ENCODE measurements at places on chromosomes 1 and 21.

- no peak for DNase-seq
Observed at GRCh38 chr1:230591678-230592077, 50.6 kb upstream of the COG2 start.

- DNase-seq = no peak
Observed at GRCh38 chr1:186474208-186474607, 13.3 kb upstream of the PDC start.

DNA sequence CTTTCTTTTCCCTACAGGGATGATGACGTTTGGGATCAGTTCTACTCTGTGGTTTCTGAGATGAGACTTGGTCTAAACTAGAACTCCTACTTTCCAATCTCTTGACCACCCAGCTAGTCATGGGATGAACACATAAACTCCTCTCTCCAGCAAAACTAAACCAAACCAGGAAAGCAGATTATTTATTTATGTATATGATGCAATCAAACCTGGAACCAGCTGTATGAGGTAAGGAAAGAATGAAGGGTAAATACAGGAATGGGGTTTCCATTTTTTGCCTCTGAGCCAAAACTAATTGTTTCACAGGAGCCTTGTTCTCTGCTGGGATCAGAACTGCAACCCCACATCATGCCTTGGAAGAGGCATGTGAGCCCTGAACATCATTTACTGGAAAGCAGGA is 3.3 kb upstream of the AGT start:
- DNase-seq = no peak

DNA sequence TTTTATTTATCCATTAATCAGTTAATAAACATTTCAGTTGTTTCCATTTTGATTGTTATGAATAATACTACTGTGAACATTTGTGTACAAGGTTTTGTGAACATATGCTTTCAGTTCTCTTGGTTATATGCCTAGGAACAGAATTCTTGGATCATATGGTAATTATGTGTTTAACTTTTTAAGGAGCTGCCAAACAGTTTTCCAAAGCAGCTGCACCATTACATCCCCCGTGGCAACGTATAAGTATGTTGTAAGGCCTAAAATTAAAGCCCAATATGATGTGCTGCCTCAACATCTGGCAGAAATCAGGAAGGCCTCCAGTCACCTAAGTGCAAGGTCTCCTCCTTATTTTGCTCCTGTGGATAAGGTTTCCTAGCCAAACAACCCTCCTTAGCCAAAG is 235.6 kb upstream of the CACYBP start:
- no peak for DNase-seq

DNA sequence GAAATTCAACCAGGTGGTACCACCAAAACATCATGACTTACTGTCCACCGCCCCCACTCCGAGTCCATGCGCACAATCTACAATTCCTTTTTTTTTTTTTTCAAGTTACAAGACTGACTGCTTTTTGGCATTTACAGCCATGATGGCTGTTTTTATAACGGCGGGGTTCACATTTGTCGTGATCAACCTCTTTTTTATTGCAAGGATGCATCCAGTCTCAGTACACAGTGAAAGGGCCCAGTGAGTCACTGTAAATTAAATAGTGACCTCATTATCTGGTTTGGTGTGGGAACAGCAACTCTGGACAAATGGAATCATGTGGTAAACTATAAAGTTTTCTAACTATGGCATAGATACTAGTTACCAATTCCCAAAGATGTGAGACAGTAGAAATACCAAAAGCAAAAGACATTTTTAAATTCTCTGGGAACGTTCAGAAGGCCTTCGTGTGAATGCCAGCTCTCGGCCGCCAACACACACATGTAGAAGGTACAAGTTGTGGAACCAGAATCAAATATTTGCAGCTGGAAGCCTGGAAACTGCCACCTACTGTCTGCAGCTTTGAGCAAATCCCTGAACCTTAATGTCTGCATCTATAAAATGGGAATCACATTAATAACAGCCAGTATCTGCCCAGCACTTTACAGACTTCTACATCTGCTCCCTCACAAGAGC is 4.9 kb downstream of the GLIS1 start:
- no peak for DNase-seq

DNA sequence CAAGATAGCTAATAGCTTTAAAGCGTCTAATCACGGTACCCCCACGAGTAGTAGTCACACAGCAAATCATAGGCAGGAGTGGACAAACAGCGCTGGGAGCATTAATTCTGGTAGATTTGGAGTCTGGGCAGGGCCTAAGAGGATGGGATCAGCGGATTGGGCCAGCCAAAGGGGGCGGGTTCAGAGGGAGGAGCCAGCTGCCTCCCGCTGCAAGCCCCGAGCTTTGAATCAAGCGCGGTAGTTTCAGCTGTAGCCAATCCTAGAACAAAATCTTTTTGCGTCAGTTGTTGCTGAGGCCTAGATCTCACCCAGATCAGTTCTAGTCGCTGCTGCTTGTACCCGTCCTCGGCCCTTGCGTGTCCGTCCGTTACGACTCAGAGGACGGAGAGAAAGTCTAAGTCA is 576 bp upstream of the NASP start:
- peak; percentile 96 for DNase-seq

- no peak for DNase-seq
Observed at GRCh38 chr1:29429656-29430055, 193.3 kb downstream of the PTPRU start.

- DNase-seq = peak; percentile 14
Observed at GRCh38 chr1:178126741-178127185, 32.9 kb downstream of the RASAL2 start.

- no peak for DNase-seq
Observed at GRCh38 chr1:55418208-55419000, 203.2 kb upstream of the USP24 start.

DNA sequence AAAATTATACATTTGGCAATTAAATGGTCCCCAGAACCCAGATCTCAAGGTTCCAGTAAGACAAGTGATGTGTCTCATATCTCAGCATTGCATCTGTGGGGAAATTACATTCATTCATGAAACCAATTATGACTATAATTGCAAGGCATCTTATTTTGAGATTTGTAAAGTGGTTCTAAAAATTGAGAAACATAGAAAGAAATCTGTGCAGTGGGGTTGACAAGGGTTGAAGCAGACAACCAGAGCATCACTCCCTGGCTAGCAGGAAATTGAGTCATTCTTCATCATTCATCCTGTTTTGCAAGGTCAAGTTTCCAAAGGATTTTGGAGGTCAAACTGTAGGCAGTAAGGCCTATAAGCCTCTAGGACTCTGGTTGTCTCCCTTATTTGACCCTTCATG is 25.1 kb upstream of the MROH9 start:
- DNase-seq = no peak

DNA sequence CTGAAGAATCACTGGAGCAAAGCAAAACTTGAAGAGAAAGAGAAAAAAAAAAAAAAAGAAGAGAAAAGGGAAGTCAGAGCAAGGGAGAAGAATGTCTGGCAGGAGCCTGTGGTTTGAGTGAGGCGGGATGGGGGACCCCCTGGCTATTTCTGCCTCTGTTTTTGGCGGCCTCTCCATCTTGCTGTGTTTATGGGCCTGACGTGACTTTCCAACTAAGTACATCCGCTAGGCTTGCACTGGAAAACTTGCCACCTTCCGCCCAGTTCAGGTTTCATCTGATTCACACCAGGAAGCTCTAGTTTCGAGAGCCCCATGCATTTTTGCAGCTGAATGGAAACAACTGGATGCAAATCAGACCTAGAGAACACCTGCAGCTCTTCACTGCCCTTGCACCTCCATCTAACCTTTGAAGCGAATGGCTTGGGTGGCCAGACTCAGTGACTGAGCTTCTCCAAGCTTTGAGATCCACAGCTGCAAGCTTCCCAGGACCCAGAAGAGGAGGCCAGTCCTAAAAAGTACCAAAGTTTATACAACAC is 28.0 kb downstream of the TBX15 start:
- DNase-seq = peak; percentile 17

- DNase-seq = no peak
Observed at GRCh38 chr1:216679108-216679507, 44.1 kb downstream of the ESRRG start.

- no peak for DNase-seq
Observed at GRCh38 chr1:103477101-103477500, 48.4 kb upstream of the RNPC3 start.

DNA sequence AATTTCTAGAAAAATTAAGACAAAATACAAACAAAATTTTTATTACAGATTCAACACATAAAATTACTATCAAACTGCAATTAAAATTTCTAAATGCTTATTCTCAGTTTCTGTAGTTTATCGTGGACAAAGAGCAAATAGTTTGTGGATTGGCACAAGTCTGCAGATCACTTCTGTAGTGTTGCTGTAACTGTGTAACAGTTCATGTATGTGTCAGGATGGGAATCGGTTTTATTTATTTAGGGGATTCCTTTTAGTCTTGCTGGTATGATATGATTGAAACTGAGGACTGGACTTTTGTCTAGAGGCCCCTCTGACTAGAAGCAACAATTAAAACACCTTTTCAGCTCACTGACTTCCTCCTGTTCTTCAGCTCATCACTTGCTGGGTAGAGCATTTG is 60.8 kb downstream of the LRIG2 start:
- DNase-seq = no peak

GRCh38 chr1:26483980-26484379 is 11.7 kb downstream of the HMGN2 start:
- DNase-seq = no peak

GRCh38 chr1:180382326-180383115 is 119.9 kb downstream of the ACBD6 start:
- DNase-seq = no peak

DNA sequence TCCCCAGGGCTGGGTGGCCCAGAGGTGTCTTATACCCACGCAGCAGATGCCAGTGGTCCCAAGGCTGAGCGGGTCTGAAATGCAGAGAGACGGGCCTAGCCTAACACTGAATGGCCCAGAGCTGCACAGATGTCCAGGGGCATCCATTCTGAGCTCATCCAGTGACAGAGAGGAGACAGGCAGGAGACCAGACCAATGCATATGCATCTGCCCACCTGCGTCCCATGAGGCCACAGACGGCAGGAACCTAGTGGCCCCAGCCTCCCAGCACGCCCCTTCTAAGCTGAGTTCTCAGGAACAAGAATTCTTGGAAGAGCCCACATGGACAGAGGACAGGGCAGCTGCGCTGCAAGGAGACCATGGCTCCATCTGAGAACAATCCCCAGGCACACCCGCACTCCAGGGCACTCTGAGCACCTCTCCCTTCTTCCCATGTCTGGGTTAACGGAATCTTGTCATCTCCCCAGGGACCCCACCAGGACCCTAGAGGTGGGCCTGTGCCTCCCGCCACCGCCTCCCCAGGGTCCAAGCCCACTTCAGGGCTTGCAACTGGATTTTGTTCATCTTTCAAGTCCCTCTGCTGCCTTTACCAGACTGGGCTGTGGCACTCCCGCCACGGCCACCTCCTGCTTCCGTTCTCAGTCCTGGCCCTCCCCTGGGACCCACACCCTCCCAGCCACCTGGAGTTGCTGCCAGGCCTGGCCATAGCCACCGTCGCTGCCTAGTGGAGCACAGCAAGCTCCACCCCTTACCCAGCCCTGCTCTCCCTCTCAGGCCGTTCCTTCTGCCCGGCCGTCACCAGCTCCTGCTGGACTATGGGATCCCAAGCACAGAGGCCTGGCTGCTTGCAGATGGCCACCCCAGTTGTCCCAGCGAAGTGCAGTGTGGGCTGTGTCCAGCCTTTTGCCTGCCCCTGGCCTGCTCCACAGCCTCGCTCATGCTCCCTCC is 3.3 kb downstream of the WNT3A start:
- DNase-seq = no peak

DNA sequence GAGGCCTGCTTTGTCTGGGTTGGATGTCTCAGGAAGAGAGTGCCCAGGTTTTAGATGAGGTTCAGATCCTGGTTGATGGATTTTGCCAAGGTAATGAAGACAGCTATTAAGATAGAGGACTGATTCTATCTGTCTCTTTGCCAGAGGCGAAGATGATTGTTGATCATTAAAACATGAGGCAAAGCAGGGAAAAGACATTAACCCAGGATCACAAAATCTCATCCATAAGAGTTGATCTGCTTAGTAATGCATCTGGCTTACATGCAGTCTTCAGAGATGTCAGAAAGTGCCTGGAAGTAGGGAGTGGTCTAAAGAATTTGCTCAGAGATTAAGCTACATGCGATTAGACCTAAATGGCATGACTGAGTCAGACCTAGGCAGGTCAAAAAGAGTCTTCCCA is 229.6 kb upstream of the PLD5 start:
- no peak for DNase-seq

DNA sequence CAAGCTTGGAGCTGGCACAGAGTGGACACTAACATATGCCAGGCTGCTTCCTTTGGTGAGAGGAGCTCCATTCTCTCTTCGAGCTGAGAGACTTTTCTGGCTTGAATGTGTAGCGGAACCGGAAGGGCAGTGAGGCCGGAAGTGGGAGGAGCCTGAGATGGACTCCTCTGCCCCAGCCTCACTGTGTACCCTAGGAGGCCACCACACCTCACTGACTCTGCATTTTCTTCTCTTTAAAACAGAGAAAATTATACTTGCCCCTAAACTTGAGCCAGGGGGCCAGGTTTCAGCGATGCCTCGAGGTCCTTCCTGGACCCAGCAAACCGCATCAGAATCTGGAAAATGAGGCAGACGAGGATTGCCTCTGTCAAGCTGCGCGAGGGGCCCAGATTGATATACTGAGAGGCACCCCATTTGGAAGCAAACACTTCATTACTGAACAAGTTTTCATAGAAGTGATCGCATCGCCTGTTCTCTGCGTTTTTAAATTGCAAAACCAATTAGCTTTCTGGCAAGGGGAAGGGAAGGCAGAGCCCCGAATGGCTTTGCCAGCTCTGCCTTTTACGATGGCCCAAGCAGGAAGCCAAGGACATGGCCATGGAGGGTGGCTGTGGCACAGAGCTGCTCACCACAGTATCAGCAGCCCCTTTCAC is 708.1 kb downstream of the PTPRU start:
- DNase-seq = no peak

DNA sequence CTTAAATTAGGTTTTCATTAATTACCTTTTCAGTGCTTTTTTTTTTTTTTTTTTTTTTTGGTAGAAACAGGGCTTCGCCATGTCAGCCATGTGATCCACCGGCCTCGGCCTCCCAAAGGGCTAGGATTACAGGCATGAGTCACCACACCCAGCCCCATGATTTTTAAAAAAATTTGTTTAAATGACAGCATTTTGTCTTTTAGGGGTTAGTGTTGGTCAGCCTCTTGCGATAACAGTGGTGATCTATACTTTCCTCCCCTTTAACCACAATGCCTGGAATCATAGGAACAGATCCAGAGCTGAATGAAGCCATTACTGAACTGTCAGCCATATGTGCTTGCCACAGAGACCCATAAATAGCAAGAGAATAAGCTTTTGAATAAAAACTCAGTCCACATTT is 73.9 kb downstream of the CACHD1 start:
- DNase-seq = no peak

GRCh38 chr1:63701187-63701586 is 72.6 kb upstream of the ROR1 start:
- DNase-seq = peak; percentile 69

GRCh38 chr1:8010080-8010664 is 15.9 kb downstream of the ERRFI1 start:
- no peak for DNase-seq

GRCh38 chr1:91148641-91149069 is 126.8 kb upstream of the ZNF644 start:
- no peak for DNase-seq

GRCh38 chr1:117616967-117617366 is 11.1 kb downstream of the TENT5C start:
- no peak for DNase-seq

Measured in mucosa of gallbladder (tissue), 1 donor.